Right cardiac atrium (tissue), 5 donors: ENCODE measurements at places on chromosomes 2 and 18.

DNA sequence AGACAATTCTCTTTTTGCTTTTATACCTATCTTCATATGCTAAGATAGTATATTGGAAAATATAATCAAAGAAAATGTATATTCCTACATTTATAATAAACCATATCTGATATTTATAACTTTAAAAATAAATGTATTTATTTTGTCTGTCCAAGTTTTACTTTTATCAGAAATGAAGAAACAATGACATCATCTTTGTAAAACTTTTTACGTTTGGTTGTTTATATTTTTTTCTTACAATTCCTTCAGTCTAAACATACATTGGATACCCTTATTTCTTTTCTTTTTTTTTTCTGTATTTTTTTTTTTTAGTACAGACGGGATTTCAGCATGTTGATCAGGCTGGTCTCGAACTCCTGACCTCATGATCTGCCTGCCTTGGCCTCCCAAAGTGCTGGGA is 1577.0 kb upstream of the SLC39A10 start:
- no peak for DNase-seq

DNA sequence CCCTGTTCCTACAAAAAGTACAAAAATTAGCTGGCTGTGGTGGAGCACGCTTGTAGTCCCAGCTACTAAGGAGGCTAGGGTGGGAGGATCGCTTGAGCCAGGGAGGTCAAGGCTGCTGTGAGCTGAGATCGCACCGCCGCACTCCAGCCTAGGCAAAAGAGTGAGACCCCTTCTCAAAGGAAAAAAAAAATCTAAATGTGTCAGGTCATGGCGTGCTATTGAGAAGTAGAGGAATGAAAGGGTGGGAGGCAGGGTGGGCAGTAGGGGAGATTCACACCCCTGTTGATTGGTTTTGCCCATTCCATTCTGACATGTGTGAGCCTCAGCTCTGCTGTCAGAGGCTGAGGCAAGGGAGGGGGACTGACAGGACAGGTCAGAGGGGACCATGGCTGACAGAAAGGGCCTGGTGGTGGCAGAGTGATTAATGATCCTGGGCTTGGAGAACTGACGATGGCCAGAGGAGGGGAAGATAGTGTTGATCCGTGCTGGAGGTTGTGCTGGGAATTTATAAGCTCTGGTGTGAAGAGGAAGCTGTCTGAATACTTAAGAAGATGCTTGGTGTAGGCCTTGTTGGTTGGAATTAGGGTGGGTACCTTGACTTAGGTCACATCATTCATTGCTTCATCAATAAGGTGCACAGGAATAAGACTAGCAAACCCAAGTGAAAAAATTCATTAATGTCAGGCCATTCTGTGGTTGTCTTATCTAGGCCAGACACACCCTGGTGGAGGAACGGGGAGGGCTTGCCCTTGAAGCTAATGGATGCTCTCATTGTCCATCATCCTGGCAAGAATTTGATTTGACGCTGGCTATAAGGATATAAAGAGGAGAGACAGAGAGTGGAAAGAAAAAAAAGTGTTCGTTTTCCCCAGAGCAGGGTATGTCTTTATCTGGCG is 19.1 kb upstream of the SMARCAL1 start:
- no peak for DNase-seq

DNA sequence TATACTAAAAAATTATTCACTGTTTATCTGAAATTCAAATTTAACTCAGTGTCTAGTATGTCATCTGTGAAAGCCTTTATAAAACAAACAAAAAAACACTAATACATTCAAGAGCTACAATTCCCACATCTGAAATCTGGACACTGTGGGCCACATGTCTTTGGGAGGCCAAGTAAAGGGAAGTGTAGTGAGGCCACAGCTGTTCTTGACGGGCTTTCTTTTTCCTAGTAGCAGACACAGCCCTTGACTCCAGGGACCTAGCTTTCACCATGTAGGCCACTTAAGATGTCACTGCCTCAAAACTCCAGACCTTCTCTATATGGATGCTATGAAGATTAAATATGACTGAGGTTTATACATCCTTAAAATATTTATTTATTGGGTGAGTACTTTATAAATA is 91.1 kb downstream of the RBMS1 start:
- no peak for DNase-seq

- DNase-seq, result peak; percentile 63
These were observed 22.3 kb upstream of the ATP5MC3 start for GRCh38 chr2:175203621-175204496.

- DNase-seq, result no peak
These were observed 65.4 kb upstream of the DNAJC10 start for GRCh38 chr2:182650704-182651103.

DNA sequence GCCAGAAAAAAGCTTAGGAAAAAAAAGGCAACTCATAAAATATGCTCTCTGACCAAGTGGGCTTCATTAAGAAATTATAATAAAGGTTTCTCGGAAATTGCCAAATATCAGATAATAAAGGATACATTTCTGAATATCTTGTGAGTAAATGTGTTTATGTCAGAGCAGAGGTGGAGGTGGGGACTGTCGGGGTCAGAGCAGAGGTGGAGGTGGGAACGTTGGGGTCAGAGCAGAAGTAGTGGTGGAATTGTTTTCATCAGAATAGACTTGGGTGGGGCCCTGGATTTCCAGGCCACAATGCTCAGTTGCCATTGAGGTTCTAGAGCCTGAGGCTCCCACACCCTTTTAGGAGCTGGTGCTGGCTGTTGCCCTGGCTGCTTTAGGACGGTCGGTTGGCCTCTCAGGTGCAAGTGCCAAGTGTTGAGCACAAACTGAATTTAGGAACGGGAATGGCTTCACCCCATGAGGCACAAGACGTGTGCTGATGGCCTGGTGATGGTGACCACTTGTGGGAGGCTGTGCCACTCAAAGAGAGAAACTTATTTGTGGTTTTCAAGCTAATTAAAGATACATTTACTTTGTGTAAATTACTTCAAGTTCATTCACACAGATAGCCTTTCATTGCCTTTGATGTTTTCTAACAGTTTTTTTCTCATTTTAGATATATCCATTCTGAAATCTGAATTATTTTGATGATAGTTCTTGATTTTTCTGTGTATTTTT is 131.5 kb downstream of the ATP9B start:
- peak; percentile 58 for DNase-seq

DNA sequence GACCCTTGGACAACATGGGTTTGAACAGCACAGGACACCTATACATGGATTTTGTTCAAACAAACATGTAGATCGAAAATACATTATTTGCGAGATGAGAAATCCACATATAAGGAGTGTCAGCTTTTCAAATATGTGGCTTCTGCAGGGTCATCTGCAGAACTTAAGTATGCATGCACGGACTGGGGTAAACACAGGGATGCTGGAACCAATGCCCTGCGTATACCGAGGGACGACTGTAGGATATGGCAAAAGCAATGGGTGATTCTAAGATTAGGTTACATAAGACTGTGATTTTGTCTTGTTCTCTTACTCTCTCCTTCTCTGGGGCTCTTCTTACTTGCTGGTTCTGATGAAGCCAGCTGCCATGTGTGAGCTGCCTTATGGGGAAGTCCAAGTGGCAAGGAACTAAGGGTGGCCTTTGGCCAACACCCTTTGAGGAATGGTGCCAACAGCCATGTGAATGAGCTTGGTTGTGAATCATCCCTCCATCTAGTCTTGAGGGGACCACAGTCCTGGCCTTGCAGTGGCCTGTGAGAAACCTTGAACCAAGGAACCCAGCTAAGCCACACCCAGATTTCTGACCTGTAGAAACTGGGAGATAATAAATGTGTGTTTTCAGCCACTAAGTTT is 66.5 kb downstream of the EVA1A start:
- no peak for DNase-seq

- peak; percentile 29 for DNase-seq
These were observed 8.7 kb upstream of the TFCP2L1 start for GRCh38 chr2:121293450-121294325.

GRCh38 chr2:147385600-147385999 is 459.2 kb upstream of the ACVR2A start:
- DNase-seq, result no peak

DNA sequence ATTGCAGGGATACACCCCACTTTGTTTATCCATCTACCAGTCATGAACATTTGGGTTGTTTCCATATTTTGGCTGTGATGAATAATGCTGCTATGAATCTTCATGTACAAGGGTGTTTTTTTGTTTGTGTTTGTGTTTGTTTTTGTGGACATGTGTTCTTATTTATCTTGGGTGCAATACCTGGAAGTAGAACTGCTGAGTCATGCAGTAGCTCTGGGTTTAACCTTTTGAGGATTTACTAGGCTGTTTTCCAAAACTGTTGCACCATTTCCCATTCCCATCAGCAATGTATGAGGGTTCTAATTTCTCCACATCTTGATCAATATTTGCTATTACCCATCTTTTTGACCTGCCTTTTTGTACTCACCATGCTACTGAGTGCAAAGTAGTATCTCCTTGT is 140.0 kb upstream of the CYP1B1 start:
- DNase-seq, result no peak

- no peak for DNase-seq
These were observed 444.3 kb downstream of the SLC4A3 start for GRCh38 chr2:220071696-220072095.

DNA sequence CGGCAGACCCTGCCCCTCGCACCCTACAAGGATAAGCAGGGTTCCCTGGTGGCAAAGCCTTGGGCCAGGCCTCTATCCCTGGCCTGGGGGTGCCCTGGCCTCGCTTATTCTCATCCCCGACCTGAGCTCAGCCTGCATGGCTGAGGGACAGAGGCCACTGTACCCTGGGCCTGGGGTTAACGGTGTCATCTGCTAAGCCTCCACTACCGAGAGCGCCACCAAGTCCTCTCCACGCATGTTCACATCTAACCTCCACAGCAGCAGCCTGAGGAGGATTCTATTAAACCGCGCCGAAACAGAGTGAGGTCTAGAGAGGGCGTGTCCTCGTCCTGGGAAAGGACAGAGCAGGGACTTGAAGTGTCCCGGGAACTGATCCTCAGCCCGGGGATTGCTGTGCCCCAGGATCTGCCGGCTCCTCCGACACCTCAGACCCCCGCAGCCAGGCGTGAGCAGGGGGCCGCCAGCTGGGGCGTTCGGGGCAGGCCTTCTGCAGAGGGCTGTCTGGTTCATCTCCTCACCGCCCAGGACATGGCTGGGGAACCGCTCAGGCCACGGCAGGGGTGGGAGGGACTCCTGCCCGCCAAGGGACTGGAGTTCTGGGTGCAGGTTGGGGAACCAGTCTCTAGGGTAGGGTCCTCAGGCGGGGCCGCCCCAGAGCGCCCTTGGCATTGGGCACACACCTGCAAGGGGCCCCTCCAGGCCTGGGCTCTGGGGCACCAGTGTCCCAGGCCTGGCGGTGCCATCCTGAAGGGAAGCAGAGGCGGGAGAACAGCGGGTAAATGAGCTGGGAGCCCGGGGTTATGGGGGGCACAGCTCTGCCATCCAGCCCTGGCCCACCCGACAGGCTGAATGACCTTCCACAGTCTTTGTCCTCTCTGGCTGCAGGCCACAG is 68.0 kb upstream of the SMAD7 start:
- no peak for DNase-seq

GRCh38 chr18:8609659-8610458 is 622 bp downstream of the RAB12 start:
- peak; percentile 66 for DNase-seq

DNA sequence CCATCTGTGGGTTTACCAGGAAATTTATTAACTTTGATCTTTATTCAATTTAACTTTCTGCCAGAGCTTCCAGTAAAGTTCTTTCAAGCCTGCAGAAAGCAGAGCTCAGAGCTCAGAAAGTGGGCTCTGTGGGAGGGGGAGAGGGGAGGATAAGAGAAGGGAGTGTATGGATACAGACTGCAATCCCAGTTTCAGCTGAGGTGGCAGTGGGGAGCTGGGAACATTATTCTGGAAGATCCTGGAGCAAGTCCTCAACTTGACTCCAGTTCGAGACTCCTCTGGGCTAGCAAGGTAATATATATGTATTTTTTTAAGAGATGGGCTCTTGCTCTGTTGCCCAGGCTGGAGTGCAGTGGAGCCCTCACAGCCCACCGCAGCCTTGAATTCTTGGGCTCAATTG is 108.9 kb upstream of the NABP1 start:
- no peak for DNase-seq

DNA sequence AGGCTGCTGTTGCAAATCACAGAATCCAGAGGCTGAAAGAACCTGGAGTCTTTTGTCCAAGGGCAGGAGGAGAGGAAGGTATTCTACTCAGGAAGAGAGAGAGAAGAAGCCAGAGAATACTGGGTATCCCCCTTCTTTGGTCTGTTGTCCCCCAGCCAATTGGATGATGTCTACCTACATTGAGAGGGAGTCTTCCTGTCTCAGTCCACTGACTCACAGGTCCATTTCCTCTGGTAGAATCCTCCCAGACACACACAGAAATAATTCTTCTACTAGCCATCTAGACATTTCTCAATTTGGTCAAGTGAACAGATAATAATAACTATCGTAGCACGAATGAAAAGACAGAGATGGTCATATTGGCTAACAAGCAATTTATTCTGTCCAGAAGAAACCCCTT is 416.4 kb upstream of the UBE2E3 start:
- no peak for DNase-seq

DNA sequence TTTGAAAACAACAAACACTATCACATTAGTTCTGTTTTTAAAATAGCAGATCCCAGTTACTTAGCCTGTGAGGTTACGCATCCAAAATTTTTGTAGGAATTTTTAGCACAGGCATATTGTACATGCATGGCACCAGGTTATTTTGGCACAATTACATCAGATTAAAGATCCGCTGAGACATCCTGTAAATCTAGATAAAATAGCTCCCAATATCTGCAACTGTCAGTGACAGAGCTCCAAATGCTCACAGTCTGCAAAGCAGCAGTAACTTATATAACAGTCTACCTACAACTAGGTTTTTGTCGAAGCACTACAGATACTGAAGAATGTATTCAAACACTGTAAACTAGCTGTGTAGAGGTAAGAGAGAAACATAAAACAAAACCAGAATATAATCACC is 200.7 kb upstream of the KCNH7 start:
- DNase-seq, result no peak

DNA sequence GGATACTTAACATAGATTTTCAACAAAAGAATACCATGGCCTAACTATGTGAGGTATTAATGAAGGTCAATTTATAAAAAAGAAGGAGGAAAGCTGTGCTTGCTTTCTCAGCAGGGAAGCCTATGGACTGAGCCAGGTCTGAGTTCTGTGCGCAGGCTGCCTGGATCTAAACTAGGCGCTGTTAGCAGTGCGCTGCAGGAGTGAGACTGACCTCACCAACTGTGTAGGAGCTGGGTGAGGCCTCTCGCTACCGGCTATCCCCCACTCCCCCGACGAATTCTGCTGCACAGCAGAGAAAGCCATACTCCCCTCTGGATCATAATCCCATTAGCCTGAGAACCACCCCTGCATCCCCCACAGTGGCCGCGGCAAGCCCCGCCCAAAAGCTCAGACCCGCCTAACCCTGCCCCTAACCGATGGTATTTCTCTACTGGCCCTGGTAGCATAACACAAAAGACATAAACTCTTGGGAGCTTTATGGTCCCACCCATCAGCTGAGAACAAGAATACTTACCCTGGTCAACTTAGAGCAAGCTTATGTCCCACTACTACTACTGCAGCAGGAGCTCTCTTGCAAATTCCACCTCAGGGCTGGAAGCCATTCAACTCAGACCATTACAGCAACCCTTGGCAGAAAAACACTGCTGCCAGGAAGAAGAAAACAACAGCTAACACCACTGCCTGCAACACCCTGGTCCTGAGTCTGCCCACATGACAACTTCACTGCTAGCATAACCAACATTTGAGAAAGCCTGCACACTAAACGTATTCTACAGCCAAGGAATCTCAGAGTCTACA is 28.0 kb downstream of the SULT1C2 start:
- no peak for DNase-seq
